ENCODE measurements at places on chromosomes 2 and 18.

- peak; percentile 68 for DNase-seq
Observed at GRCh38 chr18:54444319-54444914, 86.7 kb downstream of the C18orf54 start.

DNA sequence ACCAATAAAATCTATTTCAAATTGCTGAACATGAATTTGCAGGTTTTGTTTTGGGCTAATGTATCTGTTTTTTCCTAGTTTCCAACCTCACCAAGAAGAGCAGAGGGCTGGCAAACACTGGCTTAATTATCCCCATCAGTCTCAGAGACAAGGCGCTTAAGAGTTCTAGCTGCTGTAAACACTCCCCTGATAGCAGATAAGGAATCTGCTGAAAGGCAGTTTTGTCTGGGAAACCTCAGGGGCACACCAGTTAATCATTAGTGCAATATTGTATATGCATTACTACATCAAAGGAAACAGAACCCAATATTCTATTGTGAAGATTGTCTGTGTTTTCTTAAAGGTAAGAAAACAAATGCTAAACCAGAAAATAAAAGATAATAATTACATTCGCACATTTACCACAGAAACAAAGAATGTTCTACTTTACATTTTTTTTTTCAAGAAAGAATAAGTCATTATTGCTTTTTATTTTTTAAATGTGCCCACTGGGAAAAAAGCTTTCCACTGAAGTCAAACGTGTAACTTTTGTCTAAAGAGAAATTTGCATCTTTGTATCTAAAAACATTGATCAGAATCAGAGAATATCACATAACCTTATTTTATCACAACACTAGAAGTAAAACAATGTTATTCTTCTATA lies 179.1 kb downstream of the ERBB4 start:
- DNase-seq = no peak

- peak; percentile 92 for DNase-seq
Observed at GRCh38 chr2:130873700-130874346, 37.1 kb downstream of the ARHGEF4 start.

GRCh38 chr2:241001413-241002274 lies 3.2 kb downstream of the SNED1 start:
- DNase-seq = peak; percentile 4

GRCh38 chr18:27520401-27520800 lies 335.3 kb upstream of the CHST9 start:
- no peak for DNase-seq

DNA sequence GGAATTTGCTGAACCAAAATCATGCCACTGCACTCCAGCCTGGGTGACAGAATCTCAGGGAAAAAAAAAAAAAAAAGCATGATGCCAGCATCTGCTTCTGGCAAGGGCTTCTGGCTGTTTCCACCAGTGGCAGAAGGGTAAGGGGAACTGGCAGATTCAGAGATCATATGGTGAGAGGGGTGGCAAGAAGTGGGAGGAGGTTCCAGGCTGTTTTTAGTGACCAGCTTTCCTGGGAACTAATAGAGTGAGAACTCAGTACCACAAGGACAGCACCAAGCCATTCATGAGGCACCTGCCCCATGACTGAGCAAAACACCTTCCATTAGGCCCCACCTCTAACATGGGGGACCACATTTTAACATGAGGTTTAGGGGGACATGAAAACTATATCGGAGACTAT lies 18.4 kb upstream of the CLASP1 start:
- no peak for DNase-seq

GRCh38 chr2:19072161-19072560 lies 286.3 kb downstream of the OSR1 start:
- DNase-seq = no peak

GRCh38 chr2:6103949-6104348 lies 411.8 kb downstream of the SOX11 start:
- DNase-seq = no peak

GRCh38 chr2:159297042-159297707 lies 10.7 kb upstream of the WDSUB1 start:
- DNase-seq = no peak

- DNase-seq = no peak
Observed at GRCh38 chr2:15968280-15969178, 28.2 kb downstream of the MYCN start.

- no peak for DNase-seq
Observed at GRCh38 chr2:200810252-200810997, 1.3 kb upstream of the BZW1 start.

DNA sequence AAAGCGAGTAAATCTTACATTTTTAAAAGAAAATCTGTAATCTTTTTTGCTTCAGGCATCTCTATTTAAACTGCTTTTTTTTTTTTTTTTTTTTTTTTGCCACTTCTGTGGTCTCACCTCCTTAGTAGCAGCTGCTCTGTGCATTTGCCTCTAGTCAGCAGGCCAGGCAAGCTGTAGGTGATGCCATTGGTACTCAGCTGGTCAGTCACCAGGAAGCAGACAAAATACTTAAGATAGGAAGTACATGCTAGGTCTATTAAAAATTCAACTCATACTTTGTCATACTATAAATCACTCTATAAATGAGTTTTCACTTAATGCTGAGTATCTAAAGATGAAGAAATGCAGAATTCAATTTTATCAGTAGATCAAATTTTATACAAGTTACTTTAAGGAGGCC lies 83.7 kb downstream of the KYNU start:
- no peak for DNase-seq

GRCh38 chr18:54968807-54969206 lies 9.5 kb upstream of the CCDC68 start:
- no peak for DNase-seq

DNA sequence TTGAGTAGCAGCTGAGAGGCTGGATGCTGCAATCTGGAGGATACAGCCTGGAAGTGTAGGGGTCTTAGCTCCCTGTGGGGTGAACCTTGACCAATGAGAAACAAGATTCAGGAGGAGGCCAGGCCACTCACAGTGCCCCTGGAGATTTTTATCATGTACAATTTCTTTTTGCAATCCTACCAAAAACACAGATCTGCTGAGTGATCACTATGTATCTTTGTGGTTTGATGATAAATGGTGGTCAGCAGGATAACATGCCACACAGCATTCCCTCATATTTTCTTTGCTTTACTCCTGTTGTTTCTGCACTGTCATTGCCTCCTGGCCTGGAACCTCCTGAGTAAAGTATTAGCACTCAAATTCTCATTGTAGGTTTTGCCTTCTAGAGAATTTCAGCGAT lies 357.9 kb downstream of the THSD7B start:
- no peak for DNase-seq

DNA sequence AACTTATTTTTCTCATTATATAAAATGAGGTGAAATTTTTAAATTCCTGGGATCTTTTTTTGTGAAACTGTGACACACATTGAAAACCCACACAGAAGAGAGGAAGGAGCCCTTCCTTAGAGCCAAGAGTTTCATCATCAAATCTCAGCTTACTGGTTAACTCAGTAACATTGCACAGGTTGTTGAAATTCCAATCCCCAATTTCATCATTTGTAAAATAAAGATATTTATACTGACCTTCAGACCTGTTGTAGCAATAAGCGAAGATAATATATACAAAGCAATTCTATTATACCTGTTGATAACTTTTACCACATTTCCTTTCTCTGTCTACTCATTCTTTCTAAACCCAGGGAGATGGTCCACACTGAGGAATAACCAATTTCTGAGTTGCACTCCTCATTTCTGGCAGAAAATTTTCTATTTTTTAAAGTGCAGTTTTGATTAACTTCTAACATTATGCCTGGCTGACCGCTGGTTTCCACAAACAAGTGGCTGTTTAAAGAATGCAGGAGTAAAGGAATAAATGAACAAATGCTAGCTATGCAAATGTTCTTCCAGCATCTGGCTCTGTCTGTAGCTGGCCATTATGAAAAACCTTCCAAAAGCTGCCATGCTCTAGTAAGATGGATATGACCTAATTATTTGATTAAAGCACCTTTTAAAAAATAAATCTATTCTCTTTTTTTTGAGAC lies 105.7 kb upstream of the LINC00305 start:
- DNase-seq = no peak

- DNase-seq = no peak
Observed at GRCh38 chr2:202335791-202336467, 40.2 kb upstream of the BMPR2 start.

- no peak for DNase-seq
Observed at GRCh38 chr2:142020368-142020767, 110.4 kb downstream of the LRP1B start.

DNA sequence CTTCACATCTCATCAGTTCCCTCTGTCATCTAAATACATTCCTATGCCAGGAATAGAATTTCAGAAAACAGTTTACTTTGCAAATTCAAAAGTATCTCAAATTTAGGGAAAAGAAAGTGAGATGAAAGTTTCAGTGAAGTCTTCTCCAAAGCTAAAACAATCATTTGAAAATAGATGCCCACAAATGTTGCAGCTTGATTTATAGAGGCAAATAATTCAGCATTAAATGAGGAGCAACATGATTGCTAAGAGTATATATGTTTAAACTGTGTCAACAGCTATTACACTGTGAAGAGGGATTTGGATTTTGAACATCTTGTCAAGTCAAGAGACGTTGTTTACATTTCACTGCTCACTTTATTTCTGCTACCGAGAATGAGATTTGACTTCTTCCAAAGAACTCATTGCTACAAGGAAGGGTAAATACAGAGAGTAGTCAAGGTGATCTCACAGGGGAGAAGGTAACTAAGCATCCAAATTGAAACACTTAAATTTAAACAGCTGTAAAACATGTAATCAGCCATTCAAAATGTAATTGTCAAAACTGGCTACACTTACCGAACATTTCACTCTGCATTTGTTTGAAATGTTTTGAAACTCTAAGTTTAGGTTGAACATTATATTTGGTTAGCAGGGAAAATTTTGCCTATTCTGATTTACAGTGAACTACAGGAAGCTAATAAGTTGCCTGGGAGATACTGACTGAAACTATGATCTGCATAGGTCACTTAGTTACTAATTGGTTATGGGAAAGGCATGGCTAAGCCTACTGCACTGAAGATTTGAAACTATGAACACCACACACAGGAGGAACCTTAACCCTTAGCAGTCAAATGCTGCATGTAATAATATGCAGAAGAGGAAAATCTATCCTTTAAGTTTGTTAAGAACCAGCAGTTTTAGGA lies 33.2 kb upstream of the GALNT3 start:
- DNase-seq = no peak

- DNase-seq = no peak
Observed at GRCh38 chr2:70203086-70203485, 12.3 kb upstream of the C2orf42 start.

DNA sequence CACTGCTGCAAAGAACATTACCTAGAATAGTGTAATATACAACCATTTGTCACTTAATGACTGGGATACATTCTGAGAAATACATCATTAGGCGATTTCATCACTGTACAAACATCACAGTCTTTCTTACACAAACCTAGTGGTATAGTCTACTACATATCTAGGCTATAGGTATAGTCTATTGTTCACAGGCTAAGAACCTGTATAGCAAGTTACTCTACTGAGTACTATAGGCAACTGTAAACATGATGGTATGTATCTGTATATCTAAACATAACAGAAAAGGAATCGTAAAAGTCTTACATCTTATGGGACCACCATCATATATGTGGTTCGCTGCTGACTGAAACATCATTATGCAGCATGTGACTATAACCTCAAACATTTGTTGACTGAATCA lies 21.4 kb downstream of the SP3 start:
- DNase-seq = no peak

- no peak for DNase-seq
Observed at GRCh38 chr18:9714266-9715087, 6.4 kb downstream of the RAB31 start.

- no peak for DNase-seq
Observed at GRCh38 chr2:160203422-160203821, 3.4 kb upstream of the ITGB6 start.

DNA sequence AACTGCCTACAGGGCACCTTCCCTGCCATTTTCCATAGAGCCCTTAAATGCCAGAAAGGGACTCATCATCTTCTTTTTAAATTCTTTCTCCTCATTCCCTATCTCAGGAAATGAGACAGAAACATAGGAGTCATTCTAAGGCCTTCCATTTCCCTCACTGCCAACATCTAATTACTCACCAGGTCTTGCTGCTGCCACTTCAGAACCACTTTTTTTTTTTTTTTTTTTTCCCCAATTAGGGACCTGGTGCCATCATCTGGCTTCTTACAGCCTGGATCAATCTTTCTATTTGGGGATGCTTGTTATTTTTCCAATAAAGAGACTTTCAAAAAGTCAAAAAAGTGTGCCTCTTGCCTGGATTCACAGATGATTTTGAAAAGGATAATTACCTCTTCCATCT lies 373.4 kb downstream of the LPIN1 start:
- no peak for DNase-seq

DNA sequence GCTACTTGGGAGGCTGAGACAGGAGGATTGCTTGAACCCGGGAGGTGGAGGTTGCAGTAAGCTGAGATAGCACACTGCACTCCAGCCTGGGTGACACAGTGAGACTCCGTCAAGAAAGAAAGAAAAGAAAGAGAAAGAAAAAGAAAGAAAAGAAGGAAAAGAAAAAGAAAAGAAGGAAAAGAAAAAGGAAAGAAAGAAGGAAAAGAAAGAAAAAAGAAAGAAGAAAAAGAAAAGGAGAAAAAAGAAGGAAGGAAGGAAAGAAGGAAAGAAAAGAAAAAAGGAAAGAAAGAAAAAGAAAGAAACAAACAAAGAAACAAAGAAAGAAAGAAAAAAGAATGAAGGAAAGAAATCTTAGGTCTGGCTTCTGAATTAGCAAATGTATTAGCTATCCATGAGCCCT lies 150.4 kb downstream of the TMEM163 start:
- DNase-seq = no peak

GRCh38 chr18:54877076-54877475 lies 48.8 kb downstream of the RAB27B start:
- no peak for DNase-seq

DNA sequence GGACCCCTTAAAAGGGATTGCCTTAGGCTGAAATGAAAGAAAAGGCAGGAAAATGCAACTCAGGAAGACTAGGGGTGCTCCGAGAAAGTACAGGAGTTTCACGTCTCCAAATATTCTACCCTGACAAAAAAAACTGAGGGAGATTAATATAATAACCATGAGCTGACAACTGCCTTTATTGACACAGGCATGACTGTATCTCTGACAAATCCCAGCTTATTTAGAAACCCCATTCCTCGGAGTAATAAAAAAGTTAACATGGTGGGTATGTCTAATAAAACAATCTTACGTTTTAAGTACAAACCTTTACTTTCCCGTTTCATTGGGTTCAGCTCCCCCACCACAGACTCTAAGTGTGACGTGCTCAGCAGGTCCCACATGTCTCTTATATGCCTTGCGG lies 7.9 kb upstream of the RBFA start:
- DNase-seq = no peak

GRCh38 chr2:54504866-54505265 lies 48.7 kb downstream of the SPTBN1 start:
- DNase-seq = no peak

DNA sequence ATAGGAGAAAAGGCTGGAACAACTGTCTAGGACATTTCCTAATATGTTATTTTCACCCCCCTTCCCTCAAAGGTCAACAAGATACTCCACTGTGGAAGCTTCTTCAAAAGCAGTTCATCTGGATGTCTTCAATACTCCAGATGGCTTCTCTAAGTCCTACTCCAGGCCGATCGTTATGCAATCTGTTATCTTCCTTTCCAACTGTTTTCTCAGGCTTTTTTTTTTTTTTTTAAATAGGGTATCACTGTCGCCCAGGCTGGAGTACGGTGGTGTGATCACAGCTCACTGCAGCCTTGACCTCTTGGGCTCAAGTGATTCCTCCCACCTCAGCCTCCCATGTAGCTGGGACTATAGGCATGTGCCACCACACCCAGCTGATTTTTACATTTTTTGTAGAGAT lies 26.3 kb downstream of the ATP8B1 start:
- DNase-seq = no peak
